ENCODE measurements at places on chromosomes 7 and 10.

DNA sequence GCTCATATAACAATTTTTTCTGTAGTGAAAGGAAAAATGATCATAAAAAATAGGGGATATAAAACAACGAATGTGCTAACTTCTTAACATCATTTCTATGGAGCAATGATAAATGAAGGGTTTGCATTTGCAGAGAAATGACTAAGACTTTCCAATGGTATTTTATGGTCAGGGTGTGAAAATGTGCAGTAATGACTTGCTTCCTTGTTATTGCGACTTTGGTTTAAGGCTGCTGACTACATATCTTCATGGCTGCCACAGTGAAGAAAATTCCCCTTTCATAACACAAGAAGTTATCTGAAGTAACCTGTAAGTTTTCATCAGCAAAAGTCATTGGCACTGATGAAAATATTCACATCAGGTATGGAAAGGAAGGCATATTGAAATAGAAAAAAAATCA is 166.1 kb upstream of the NRG3 start:
- no peak for DNase-seq

DNA sequence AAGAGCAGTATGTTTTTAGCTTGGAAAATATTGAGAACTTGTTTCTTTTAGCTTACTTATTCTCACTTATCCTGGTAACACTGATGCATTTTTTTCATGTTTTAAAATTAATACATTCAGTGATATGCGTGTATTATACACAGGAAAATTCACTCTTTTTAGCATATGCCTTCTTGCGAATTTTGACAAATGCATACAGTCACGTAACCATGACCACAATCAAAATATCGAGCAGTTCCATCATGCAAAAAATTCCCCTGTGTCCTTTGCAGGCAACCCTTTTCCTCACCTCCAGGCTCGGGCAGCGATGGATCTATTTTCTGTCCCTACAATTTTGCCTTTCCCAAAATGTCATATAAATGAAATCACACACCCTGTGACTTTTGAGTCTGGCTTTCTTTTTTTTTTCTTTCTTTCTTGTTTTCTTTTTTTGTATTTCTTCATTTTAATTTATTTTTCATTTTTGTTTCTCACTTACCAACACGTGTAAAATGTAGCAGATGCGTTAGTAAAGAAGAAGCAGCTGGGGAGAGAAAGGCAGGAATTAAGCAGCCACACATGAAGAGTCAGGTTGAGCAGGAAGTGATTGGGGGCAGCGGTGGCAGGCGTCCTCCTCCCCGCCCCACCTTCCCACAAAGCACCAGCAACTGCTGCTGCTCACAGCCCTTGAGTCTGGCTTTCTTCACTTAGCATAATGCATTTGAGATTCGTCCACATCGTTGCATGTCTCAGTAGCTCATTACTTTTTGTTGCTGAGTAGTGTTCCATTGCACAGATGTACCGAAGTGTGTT is 29.9 kb downstream of the ADRB1 start:
- DNase-seq: no peak

GRCh38 chr7:82694022-82694421 is 250.4 kb upstream of the CACNA2D1 start:
- no peak for DNase-seq

GRCh38 chr7:131586259-131586658 is 29.8 kb upstream of the PODXL start:
- DNase-seq: no peak

DNA sequence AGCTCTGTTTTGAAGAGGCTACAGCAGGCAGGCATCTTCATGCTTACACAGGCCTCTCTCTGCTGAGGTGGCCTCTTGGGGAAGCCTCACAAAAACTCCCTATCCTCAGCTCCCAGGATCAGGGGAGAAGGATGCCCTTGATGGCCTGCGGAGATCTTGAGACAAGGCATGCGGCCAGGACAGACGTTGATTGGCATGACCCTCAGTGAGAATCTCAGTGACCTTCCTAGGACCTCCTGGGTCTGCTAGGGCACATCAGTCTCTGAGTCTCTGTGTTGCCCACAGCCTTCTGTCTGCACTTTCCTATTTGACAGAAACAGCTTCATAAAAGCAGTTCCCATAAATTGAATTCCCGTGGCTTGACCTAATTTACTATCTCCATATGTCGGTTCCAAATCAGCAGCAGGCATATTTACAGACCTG is 1005.8 kb upstream of the C7orf33 start:
- DNase-seq: no peak

- DNase-seq: no peak
These were observed 331.5 kb downstream of the PTEN start for GRCh38 chr10:88194961-88195367.

DNA sequence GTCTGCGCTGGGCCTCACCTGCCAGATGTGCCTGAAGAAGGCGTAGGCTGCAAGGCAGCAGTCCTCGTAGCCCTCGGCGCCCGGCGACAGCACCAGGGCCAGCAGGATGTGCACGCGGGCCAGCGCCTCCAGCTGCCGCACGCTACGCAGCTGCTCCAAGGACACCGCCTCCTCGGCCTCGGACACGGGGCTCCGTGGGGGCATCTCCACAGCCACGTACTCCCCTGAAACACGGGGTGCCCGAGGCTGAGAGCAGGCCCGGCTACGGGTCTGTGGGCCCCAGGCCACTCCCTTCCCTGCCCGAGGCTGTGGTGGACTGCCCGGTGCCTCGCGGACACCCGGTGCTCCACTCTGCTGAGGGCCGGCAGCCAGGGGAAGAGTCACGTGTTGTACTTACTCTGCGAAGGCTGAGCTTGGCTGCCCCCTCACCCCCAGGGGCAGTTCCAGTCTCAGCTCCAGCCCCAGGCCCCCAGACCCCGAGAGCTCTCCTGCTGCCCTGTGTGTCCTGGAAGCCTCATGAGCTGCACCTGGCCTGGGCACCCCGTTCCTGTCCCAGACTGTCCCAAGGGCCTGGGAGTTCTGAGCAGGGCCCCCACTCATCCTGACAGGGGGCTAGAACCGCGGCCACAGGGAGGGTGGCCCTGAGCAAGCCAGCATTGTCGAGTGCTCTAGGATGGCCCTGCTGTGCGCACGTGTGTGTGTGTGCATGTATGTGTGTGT is 62.8 kb downstream of the CFAP46 start:
- no peak for DNase-seq

DNA sequence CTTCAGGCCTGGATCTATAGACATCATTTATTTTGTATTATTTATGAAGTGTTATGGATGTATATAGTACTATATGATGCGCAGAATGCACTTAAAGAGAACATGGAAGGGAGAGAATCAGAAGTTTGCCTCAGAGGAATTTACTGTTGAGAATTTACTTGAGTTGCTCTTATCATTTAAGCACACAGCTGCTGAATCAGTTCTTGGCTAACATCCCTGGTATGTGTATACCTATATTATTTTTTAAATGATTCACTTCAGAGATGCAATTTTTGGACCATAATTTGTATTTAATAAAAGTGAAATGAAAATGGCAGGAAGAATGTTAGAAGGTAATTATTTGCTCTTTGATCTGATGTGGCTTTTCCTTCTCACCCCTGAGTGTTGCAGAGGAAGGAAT is 191.6 kb downstream of the BICC1 start:
- DNase-seq: no peak

DNA sequence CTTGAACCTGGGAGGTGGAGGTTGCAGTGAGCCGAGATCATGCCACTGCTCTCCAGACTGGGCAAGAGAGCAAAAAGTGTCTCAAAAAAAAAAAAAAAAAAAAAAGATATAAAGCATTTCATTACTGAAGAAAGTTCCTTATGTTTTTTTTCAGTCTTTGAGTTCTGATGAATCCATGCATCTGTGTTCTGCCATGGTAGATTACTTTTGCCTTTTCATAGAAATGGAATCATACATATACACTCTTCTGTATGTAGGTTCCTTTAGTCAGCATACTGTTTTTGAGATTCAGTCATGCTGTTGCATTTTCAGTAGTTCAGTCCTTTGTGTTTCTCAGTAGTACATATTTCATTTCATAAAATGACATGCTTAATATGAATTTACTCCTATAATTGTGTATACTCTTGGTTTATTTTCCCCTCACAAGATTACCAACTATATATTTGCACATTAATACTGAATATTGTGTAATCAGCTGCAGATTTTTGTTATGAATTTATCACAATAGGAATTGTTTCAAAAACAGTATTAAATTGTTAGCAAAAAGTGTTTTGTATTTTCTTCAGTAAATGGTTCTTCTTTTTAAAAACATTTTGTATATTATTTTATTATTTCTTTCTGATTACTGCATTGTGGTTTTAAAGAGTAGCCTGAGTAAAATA is 2.8 kb upstream of the ZNF777 start:
- DNase-seq: no peak

GRCh38 chr7:157461573-157462418 is 125.0 kb downstream of the DNAJB6 start:
- no peak for DNase-seq

DNA sequence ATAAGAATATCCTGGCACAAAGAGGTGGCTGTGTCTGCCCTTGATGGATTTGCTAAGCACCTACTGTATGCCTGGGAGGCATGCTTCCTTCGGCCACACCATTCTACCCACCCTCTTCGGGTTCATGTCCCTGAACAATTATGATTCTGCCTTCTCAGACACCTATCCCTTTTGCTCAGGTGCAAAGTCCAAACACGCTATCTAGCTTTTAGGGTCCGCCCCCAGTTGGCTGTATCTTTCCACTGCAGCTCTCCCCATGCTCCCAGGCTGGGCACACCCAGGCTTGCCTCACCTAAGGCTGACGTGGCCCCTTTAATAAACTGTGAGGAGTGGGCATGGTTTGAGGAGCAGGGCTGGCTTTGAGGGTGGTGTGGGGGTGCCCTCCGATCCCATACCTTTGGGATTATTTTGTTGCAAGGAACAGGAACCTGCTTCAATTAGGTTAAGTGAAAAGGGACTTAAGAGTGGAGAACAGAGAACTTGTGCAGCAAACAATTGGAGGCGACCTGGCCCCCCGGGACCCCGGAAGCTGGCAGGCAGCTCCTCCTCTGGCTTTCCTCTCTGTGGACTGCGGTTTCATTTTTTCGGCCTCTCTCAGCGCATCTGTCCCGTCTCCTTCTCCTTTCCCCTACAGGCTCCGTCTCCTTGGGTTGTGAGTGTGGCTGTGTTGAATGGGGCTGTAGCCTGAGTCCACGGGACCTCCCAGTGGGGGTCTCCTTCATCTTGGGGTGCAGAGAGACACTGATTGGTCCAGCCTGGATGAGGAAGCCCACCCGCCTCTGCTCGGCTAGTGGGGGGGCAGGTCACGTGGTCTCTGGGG is 3.8 kb downstream of the CLIP2 start:
- no peak for DNase-seq

- no peak for DNase-seq
These were observed 884 bp downstream of the RINT1 start for GRCh38 chr7:105532709-105533460.

DNA sequence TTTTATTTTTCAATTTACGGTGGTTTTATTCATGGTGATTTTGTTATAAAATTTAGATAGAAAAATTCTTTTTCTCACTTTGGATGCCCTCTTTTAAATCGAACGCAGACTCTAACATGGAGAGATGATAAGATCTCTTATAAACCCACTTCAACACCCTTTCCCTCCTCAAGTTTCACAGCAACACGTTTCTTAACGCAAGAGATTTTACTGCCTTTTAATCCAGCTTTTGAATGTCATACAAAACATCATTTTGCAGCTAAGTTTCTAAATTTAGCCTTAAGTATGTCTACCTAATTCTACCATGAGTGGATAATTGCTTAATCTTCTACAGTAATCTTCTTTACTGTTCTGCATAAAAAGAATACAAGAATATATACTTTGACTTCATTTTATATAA is 70.0 kb downstream of the SEMA3C start:
- no peak for DNase-seq

DNA sequence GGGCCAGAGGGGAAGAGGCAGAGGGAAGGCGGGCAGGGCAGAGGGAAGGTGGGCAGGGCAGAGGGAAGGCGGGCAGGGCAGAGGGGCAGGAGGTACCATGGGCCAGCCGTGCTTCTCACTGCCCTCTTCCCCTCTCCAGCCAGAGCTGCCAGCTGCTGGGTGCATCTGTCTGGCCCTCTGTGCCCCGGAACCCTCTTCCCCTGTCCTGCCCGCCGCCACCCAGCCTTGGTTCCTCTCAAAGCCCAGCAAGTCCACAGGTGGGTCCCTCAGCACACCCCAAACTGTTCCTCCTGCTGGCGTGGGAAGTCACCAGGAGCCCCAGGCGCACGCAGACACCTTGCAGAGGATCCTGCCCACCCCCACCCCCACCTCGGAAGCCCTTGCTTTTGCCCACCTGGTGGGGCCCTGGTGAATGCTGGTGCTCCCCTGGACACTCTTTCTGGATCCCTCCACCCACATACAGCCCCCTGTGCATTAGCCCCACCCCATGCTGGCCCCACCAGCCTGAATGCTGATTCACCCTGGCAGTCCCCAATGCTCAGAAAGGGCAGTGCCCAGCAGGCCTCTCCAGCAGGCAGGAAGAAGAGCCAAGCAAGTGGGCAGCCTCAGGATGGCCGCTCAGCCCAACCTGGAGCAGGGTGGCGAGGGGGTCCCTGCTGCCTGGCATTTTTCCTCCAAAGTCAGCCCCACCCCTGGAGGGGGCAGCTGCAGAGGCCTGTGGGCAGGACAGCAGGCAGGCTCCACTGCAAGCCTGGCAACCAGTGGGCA is 1.9 kb upstream of the PWWP2B start:
- DNase-seq: no peak

GRCh38 chr7:43391518-43391917 is 191.4 kb upstream of the STK17A start:
- no peak for DNase-seq

DNA sequence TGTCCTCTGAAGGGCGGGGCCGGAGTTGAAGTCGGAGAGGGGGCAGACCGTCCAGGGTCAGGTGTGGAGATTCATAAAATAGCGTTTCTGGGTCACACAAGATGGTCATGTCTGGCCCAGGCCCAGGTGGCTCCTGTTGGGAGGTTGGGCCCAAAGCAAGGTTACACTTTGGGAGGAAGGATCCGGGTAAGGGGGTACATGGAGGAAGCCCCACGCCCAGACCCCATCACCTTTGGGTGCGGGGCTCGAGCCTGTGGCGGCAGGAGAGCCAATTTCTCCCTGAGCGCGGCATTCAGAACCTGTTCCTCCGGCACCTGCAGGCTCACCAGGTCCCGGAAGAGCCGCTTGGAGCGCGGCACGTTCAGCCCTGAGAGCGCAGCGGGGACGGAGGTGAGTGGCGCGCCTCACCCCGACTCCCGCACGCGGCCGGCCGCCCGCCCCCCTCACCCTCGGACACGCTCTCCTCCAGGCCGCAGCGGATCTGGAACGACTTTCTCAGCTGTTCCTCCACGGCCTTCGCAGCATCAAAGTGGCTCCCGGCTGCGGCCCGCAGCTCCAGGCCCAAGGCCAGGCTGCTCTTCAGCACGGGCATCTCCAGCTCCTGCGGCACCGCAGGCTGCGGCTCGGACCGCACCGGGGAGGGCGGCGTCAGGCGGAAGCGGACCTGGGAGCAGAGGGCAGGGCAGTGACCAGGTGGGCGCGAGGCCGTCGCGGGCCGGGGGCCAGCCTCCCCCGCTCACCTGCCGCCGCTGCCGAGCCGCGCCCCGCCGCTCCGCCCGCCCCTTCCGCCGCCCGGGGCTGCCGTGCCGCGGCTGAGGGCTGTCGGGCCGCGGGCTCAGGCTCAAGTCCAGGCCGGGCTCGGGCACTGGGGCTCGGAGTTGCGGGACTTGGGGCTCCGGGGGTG is 644 bp downstream of the PPP1R35 start:
- DNase-seq: no peak
